ENCODE measurements at places on chromosomes 3 and 15.

GRCh38 chr3:78048698-78049097, 1008.8 kb downstream of the ROBO2 start:
- DNase-seq: no peak

GRCh38 chr3:133367956-133368355, 31.9 kb upstream of the BFSP2 start:
- DNase-seq: no peak

DNA sequence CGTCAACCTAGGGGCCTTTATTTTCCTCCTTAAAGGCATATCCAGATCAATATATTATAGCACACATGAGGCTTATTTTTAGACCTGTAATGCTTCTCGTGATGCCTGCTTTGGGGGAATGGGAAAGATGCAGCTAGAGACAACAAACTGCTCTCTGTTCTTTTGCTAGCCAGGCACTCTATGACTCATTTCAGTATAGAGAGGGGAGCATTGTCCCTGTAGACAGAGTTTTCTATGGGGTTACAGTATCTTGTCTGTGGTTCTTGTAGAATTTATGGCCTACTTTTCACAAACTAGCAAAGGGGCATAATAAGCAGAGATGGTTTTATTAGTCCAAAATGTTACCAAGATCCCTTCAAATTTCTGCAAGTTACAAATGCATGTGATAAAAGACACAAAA, 305.6 kb downstream of the LSAMP start:
- DNase-seq: no peak

DNA sequence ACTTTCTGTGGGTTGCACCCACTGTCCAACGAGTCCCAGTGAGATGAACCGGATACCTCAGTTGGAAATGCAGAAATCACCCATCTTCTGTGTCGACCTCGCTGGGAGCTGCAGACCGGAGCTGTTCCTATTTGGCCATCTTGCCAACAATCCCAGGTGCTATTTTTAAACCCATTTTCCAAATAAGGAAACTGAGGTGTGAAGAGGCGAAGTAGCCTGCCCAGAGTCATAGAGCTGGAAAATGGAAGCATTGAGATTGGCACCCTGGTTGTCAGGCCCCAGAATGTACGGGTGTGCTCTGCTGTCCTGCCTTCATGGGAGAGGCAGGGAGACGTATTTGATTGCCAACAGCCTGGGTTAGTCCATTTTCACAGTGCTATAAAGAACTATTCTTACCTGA, 39.6 kb downstream of the TMEM266 start:
- no peak for DNase-seq

DNA sequence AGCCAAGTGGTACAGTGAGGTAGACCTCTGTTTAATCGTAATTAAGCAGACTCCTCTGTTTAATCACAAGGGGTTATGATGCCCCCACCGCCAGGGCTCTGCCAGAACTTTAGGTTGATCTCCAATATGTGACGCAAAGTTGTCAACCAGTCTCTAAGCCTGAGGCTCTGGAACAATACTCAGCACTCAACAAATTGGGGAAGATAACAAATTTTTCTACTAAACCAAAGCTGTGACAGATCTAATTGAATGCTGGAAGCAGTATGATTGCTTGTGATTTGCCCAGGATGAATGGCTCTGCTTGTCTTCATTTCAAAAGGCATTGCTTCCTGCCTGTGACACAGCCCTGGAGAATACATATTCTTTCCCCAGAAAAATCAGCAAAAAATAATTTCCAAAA, 57.1 kb downstream of the SNTN start:
- no peak for DNase-seq

DNA sequence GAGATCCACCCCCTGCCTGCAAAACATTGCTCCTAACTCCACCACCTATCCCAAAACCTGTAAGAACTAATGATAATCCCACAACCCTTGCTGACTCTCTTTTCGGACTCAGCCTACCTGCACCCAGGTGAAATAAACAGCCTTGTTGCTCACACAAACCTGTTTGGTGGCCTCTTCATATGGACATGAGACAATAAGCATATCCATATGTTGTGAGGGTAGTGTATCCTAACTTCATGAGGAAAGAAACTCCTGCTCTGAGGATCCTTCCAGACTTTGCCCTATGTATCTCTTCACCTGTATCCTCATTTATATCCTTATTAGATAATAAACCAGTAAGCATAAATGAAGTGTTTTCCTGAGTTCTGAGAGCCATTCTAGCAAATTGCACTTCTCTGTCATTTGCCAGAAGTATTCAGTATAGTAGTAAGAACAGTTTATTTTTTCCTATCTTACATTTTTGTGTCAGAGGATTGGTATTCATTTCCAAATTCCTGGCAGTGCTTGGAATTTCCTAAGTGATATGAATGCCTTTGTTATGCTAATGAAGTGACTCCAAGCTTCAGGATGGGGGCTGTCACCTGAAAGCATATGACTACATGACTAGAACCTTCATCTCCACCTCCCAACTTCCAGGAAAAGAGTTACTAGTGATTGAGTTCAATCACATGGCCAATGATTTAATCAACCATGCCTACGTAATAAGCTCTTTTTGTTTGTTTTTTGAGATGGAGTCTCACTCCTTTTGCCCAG, 30.2 kb downstream of the TTBK2 start:
- no peak for DNase-seq

- DNase-seq: no peak
Observed at GRCh38 chr3:186458306-186459107, 85.7 kb downstream of the CRYGS start.

DNA sequence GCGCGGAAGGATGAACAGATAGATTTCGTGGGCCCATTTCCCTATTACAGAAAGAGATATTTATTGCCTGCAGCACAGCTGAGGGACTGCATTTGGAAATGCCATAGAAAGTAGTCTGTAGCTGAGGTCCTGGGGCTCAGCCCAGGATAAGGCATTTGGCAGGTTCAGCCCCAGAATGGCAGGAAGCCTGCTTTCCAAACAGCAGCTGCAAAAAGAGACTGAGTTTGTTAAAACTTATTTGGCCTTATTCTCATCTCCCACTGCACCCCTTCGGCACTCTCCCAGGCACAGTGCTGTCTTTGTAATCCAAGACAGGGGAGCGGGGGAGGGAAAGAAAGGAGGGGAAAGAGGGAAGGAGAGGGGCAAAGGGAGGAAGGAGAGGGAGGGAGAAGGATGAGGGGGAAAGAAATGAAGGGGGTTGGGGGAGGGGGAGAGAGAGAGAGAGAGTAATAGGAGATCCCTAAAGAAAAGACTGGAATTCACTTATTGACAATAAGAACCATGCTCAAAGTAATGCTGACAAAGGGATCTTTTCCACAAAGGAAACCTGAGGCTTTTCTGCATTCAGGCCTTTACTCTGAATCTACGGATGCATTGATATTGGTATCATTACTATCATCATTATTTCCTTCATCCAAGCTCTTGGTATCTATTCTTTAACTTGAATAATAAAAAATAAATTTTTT, 94.0 kb upstream of the LRRN1 start:
- no peak for DNase-seq

Measured in nephron progenitor cell (in vitro differentiated cells).